NCI-H187 (cell line): ENCODE measurements at places on chromosomes 6 and 20.

DNA sequence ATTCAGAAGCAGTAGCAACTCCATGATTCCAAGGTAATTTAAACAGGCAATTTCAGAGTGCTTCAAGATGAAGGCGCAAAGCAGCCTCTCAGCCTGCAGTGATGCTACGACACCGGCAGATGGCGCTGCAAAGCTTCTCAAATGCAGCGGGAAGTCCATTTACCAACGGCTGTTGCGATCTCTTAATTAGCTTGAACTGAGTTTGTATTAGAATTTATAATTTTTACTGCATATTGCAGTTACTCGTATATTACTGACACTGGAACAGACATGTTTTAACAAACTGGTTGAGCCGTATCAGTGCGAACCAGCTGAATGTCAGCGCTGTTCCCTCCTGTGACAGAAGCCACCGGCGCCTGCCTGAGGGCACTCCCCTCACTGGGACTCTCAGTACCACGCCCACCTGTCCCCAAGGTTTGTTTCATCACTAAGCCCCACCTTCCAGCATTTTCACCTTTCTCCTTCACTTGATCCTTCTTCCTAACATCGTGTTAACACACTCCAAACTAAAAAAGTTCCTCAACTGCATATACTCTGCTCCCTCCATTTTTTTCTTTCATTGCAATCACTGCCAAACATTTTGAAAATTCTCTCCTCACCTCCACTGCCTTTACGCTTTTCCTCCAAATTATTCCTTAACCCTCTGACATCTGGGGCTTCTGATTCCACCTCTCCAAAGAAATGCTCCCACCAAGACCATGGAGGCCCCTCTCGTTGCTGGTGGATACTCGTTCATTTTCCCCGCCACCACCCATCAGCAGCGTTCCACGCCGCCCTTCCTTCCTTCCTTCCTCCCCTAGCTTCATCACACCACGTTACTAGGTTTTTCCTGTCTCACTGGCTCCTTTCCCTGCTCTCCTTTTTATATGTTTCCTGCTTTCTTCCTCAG, 14.5 kb downstream of the GNL1 start:
- DNase-seq, result peak; percentile 51

- no peak for DNase-seq
Measured at GRCh38 chr6:94623586-94623985, 953.7 kb upstream of the MANEA start.

DNA sequence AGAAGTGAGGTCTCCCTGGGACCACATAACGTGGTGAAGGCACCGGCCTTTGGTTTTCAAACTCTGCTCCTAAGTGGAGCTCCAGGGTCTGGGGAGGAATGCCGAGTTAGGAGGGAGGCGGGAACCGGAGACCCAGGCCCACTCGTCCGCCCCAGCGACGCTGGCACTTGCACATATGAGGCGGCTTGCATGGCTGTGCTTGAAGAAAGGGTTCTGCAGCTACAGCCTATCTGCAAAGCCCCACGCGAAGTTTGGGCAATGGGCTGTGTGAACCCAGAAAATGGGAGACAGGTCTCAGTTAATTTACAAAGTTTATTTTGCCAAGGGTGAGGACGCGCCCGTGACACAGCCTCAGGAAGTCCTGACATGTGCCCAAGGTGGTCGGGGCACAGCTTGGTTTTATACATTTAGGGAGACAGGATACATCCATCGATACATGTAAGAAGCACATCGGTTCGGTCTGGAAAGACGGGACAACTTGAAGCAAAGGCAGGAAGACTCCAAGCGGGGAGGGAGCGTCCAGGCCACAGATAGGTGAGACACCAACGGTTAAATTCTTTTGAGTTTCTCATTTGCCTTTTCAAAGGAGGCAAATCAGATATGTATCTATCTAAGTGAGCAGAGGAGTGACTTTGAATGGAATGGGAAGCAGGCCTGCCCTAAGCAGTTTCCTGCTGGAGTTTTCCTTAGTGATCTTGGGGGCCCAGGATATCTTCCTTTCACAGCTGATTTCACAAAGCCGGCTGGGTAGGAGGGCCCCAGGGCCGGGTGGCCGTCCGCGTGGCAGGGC, 782 bp upstream of the PCMTD2 start:
- no peak for DNase-seq

GRCh38 chr20:24379484-24379927, 89.9 kb upstream of the SYNDIG1 start:
- DNase-seq, result no peak

- DNase-seq, result no peak
Measured at GRCh38 chr6:12113190-12113577, 101.1 kb downstream of the HIVEP1 start.

GRCh38 chr20:22308934-22309333, 275.4 kb downstream of the FOXA2 start:
- no peak for DNase-seq

DNA sequence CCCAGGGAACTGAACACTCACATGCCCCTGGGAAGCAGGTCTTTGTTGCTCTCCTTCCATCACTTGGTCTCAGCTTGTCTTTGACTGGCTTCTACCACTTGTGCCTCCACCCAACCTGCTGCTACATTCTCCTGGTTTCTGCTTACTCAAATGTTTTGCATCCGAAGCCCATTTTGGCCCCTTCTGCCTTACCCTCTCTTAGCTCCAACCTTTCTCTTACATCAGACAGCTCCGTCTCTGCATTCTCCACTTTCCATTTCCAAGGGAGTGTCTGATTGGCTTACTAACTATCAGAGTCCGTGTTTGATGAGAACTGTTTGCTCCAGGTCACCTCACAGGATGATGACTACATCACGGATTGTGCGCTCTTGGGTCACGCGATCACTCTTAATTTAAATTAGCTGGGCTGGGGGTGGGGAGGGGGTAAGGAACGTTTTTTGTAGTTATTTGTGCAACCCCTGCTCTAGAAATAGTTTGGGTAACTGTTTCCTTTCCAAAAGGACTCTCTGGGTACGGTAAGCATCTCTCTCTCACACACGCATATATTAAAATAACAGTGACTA, 844 bp upstream of the ABRACL start:
- peak; percentile 20 for DNase-seq

DNA sequence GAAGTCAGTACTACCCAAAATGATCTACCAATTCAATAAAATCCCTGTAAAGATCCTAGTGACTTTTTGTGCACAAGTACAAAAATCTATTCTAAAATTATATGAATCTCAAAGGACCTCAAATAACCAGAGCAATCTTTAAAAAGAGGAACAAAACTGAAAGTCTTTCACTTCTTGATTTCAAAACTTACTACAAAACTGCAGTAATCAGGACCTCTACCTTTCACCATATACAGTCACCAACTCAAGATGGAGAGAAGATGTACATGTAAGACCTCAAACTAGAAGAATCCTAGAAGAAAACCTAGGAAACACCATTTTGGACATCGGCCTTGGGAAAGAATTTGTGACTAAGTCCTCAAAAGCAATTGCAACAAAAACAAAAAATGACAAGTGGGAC, 109.5 kb upstream of the CD93 start:
- no peak for DNase-seq

GRCh38 chr6:112883095-112883494, 536.0 kb downstream of the RFPL4B start:
- DNase-seq, result no peak

GRCh38 chr6:79231101-79231500, 3.4 kb downstream of the HMGN3 start:
- no peak for DNase-seq

DNA sequence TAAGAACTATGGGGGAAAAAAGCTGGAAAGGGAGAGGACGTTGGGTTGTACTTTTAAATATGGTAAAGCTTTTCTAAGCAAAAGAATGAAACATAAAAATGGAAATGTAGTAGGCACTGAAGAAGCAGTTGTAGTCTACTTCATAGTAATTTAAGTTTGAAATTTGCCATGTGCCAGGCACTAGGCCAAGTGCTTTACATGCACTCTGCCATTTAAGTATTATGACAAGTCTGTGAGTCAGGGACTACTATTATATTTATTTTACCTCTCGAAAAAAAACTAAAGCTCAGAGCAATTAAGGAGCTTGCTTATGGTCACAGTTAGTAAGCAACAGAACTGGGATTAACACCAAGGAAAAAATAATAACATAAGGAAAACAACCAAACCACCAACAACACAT, 257.8 kb downstream of the GMDS start:
- no peak for DNase-seq

DNA sequence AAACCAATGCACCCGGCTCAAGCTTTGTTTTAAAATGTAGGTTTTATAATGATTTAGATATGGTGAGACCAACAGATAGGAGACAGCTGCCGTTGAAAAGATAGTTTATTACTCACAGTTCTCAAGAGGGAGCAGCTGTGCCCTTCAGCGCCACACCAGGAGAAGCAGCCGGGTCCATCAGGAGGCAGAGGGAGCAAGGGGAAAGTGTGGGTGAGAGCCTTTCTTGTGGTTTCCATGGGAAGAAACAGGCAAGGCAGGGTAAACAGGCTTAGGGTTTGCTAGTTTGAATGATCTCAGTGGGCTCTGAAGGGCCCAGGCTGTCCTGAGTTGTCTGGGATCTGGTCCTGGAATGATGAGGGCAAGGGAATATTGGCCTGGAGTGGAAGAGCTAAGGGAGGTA, 117.7 kb upstream of the PLCB4 start:
- DNase-seq, result no peak

- no peak for DNase-seq
Measured at GRCh38 chr6:138722425-138723371, 50.9 kb upstream of the CCDC28A start.

- peak; percentile 40 for DNase-seq
Measured at GRCh38 chr20:4217349-4217841, 202.0 kb upstream of the RNF24 start.

- DNase-seq, result no peak
Measured at GRCh38 chr6:16933961-16934360, 167.9 kb upstream of the STMND1 start.

DNA sequence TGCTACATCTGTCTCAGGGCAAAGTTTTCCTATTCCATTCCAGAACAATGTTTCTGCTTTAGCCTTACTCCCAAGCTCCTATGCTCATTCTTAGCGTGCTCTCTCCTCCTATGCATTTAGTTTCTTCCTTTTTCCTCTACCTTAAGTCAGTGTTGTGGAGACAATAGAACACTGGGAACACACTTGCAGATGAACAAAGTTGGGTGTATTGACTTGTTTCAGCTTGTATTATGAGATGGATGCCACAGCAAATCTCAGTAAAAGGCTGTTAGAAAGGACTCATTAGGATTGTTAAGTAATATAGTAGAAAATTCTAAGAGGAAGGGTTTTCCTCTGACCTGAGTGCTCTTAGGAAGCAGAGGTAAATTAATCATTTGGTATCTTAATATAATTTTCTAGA, 48.4 kb downstream of the BMP5 start:
- no peak for DNase-seq

- DNase-seq, result no peak
Measured at GRCh38 chr20:62460678-62461077, 15.1 kb downstream of the GATA5 start.

GRCh38 chr6:167532410-167533288, 207.8 kb downstream of the TTLL2 start:
- peak; percentile 72 for DNase-seq

- DNase-seq, result no peak
Measured at GRCh38 chr20:55057779-55058415, 582.5 kb downstream of the DOK5 start.

DNA sequence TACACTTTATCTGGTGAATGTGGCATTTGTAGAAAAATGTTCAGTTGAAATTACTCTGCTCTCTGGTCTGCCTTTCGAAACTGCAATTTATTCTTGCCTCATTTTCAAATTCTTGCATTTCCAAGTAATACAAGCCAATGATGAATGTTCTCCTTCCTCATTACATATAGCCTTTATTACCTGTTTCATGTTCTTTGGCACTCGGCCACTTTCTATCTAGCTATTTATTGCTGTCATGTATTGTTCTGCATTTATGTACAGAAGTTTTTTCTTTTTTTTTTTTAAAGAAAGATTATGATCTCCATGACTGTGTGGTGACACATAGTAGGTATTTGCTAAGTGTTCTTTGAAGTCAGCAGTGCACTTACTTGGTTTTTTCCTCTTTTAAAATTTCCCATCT, 261.4 kb downstream of the ZFAND3 start:
- no peak for DNase-seq

- DNase-seq, result no peak
Measured at GRCh38 chr20:41309817-41310216, 7.7 kb downstream of the ZHX3 start.

DNA sequence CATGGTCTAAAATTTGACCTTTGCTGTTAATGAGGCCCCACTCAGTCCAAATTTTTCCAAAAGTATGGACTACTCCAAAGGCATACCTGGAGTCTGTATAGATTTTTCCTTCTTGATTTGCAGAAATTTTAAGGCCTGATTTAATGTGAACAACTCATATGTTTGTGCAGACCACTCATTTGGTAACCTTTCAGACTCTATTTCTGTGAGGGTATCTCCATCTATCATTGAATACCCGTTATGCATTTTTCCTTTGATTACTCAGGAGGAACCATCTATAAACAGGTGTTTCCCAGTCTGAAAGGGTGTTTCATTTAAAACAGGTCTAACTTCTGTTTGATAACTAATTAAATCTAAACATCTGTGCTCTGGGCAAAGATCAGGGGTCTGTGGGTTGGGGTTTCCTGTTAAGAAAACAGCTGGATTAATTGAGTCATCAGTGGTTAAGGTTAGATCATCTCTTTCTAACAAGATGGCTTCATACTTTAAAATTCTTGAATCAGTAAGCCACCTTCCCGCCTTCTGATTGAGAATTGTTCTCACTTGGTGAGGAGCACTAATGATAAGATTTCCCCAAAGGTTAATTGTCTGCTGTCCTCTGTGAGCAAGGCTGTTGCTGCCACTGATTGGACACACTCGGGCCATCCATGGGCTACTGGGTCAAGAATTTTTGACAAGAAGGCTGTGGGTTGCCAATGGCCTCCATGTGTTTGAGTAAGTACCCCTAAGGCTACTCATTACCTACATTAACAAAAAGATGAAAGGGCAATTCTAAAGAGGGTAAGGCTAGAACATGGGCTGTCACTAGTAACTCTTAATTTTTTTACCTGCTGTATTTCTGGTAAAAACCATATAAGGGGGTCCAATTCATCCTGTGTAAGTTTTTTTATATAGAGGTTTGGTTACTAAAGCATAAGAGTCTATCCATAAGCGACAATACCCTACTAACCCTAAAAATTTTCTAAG, 24.1 kb downstream of the HLA-B start:
- DNase-seq, result no peak

- no peak for DNase-seq
Measured at GRCh38 chr6:155085582-155086257, 90.6 kb downstream of the TIAM2 start.

GRCh38 chr6:128655978-128656498, 135.6 kb upstream of the PTPRK start:
- DNase-seq, result no peak

- no peak for DNase-seq
Measured at GRCh38 chr6:38078671-38079070, 259.1 kb downstream of the ZFAND3 start.

GRCh38 chr20:33660035-33660684, 2.0 kb upstream of the C20orf144 start:
- DNase-seq, result no peak

GRCh38 chr20:35830264-35830663, 58.4 kb downstream of the PHF20 start:
- no peak for DNase-seq
